SJSA1 (cell line): ENCODE measurements at places on chromosomes 6 and 20. TPM values are rescaled to one million over a fixed set of nuclear protein-coding genes. Genes with fewer than 3 reads are reported as not detected.

The DLL1 gene
- total RNA-seq, result 0.03 TPM in 1 of 2 replicates, not detected in the other

The SLPI gene
- not detected in 2 replicates for total RNA-seq

The TP53INP2 gene
- total RNA-seq, result 0.88 and 2.9 TPM in 2 replicates

The TRAPPC3L gene
- 0.06 TPM in 1 of 2 replicates, not detected in the other for total RNA-seq

The MTFR2 gene
- total RNA-seq, result 4.6 and 10.6 TPM in 2 replicates

The FNDC1 gene
- 4.9 and 5.7 TPM in 2 replicates for total RNA-seq

The LEMD2 gene
- total RNA-seq, result 78.7 and 92.9 TPM in 2 replicates

The SLC17A1 gene
- total RNA-seq, result not detected in 2 replicates

The LCA5 gene
- total RNA-seq, result 10.1 and 10.2 TPM in 2 replicates

The NEDD9 gene
- 13.3 and 27.8 TPM in 2 replicates for total RNA-seq

The GSTA4 gene
- total RNA-seq, result 25.8 and 46.8 TPM in 2 replicates

The SEC23B gene
- total RNA-seq, result 56.0 and 71.4 TPM in 2 replicates

The NKAIN2 gene
- not detected in 2 replicates for total RNA-seq

The TMEM244 gene
- total RNA-seq, result not detected in 2 replicates

The TNFRSF6B gene
- 1.9 TPM in 1 of 2 replicates, not detected in the other for total RNA-seq

The MYL9 gene
- total RNA-seq, result 213 and 260 TPM in 2 replicates

The PGC gene
- not detected in 2 replicates for total RNA-seq

The FBXL4 gene
- 7.9 and 9.7 TPM in 2 replicates for total RNA-seq

The ARMH2 gene
- not detected in 2 replicates for total RNA-seq

The STX11 gene
- total RNA-seq, result 8.2 and 9.7 TPM in 2 replicates

The THBD gene
- total RNA-seq, result 4.2 and 4.7 TPM in 2 replicates

The C6orf58 gene
- total RNA-seq, result not detected in 2 replicates

The SCRT2 gene
- total RNA-seq, result not detected in 2 replicates

The INSM1 gene
- not detected in 2 replicates for total RNA-seq

The CDH22 gene
- total RNA-seq, result not detected in 2 replicates
